Left lung (tissue), 14 donors: ENCODE measurements at places on chromosomes 1 and 21. TPM values are rescaled to one million over a fixed set of nuclear protein-coding genes. Genes with fewer than 3 reads are reported as not detected.
A peak's percentile ranks its signal among the peaks of the same experiment; 100 is the strongest.

GRCh38 chr1:29083317-29084195 is 40.1 kb downstream of the TMEM200B start:
- no peak for DNase-seq

RPS6KA1 gene
- 27.1 TPM for polyA plus RNA-seq

AMIGO1 gene
- 3.8 TPM for polyA plus RNA-seq

DNA sequence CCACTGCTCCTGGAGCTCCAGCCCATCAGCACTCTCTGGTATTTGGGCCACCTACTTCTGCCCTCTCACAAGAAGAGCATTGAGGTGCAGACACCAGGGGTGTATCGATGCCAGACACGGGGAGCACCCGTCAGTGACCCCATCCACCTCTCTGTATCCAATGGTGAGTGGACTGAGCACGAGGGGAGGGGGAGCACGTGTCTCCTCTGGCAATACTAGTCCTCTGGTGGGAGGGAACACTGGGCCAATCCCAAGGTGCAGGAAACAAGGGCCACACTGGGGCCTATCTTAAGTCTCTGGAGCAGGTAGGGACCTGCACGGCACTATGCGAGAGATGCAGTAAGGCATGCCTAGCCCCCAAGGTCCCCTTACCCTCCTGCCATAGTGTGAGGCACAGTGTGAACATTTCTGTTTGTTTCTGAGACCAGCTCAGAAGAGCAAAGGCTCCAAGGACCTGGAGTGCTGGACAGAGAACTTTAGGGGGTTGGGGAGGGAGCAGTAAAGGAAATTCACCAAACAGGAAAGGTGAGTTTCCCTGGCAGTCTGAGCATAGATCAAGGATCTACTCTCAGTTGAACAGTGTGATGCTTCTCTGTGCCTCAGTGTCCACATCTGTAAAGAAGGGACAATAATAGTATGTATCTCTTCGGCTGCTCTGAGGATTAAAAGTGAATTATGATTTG is 2.3 kb downstream of the FCRLB start:
- DNase-seq, result no peak

GRCh38 chr21:31088474-31088751 is 50.1 kb upstream of the KRTAP19-8 start:
- DNase-seq, result no peak

DNA sequence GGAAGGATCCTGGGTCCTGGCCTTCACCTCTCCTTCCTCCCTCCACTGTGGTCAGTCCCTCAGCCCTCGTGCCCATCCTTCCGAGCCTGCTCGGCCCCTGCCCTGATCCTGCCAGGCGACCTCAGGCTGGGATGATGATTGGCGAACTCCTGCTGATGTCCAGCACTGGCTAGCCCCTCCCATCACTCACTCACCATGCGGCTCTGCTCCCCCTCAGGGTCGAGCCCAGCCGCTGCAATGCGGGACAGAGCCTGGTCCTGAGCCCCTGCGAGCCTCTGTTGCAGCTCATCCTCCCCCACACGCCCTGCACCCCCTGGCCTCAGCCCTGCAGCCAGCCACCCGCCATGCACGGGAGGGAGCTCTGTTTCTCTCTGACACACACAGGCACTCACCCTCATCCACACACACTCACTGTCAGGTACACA is 100.2 kb downstream of the DMRTB1 start:
- DNase-seq, result peak; percentile 54

GRCh38 chr1:59083946-59084865 is 212.7 kb upstream of the FGGY start:
- DNase-seq, result no peak
